Cortex of kidney (tissue), 1 donor: ENCODE measurements at places on chromosomes 2 and 18.

DNA sequence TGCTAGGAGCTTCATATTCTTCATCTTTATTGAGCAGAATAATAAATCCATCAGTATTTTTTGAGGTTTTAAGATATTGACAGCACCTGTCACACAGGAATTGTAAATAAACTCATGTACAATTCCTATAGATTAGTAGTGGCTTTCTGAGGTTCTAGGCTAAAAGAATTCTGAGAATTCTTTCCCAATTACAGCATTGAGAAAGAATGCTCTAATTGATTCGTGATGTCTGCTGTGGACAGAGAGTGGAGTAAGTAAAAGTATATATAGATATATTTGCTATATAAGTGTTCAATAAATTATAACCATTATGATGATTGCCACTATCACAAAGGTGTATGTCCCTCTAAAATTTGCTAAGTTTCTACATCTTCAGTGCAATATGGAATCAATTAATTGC, 186.5 kb upstream of the NRP2 start:
- no peak for DNase-seq

GRCh38 chr2:219125886-219126270, 34.7 kb downstream of the NHEJ1 start:
- DNase-seq, result no peak

- DNase-seq, result no peak
Measured at GRCh38 chr2:38709567-38710194, 41.5 kb downstream of the SRSF7 start.

DNA sequence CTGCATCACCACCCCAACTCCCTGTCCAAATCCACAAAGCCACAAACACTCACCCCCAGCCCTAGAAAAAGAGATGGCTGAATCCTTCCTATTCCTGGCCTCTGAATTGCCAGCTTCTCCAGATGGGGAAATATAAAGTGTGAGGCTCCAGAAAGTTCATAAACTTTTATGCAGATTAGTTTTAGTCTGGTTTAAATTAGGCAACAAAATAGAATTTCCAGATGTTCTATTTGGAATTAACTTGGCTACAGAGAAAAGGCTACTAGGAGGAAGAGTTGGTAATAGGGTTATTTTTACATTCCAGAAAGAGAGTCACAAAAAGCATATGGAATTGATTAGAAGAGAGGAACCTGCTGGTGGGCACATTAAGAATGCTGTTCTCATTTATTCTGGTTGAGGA, 56.0 kb downstream of the EN1 start:
- DNase-seq, result no peak

- DNase-seq, result no peak
Measured at GRCh38 chr2:217736776-217737550, 265.8 kb downstream of the TNS1 start.

DNA sequence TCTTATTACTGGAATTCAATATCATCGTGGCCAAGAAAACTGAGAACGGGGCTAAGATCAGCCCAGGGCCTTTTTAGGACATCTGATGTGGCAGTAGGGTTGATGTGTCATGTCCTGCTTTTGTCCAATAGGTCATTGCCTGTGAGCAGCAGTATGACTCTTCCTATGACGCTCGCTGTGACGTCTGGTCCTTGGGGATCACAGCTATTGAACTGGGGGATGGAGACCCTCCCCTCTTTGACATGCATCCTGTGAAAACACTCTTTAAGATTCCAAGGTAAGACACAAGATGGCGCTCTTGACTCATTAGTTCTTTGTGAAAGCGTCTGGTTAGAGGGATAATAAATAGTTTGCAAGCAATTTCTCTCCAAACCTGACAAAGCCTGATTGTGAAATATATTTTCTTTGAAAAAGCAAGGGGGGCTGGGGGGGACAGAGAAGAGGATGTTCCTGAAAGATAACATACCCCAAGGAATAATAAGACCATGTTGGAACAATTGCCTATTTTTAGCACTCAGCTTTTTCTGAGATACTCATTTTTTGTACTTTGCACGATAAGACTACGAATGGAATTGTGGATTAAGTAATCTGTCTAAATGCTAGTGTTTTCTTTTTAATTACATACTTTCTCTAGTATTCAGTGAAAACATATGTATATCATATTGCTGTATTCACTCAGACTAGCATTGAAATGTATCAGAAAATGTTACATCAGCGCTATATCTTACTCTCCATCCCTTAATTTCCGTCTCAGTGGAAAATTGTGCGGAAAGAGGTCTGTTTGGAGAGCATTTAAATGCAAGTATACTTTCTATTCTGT, 58.1 kb downstream of the MYO3B start:
- no peak for DNase-seq

GRCh38 chr2:11343650-11344341, 640 bp downstream of the ROCK2 start:
- DNase-seq, result no peak
